ENCODE measurements at places on chromosomes 5 and 9. TPM values are rescaled to one million over a fixed set of nuclear protein-coding genes. Genes with fewer than 3 reads are reported as not detected.

GRCh38 chr9:124274226-124274625, 16.5 kb downstream of the NEK6 start:
- no peaks in the 10 kb centered on the region for H3K27me3 ChIP-seq
- peaks cover 23% of the 10 kb centered on the region for H3K4me1 ChIP-seq
- no peak overlapping the region for H3K4me3 ChIP-seq
- DNase-seq: no peak
- H3K27ac ChIP-seq: no peak overlapping the region

DNA sequence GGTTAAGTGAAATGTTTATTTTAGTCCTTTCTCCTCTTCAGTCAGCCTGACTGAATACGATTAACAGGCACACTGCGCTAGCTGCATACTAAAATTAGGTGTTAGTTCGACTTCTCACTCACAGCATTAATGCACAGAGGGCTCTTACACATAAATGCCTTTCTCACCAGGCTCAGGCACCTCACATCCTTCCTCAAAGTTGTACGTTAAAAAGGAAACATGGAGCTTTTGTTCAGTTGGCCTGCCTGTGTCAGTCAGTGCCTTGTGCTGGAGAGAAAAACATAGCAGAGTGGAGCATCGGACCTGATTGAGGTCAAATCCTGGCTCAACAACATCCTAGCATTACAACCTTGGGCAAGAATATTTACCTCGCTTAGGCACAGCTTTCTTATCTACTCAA, 236.0 kb upstream of the ZNF462 start:
- no peaks in the 10 kb centered on the region for H3K36me3 ChIP-seq
- H3K4me3 ChIP-seq: no peak overlapping the region
- no peaks in the 10 kb centered on the region for H3K4me1 ChIP-seq
- no peak overlapping the region for H3K27ac ChIP-seq
- no peak for DNase-seq
- no peaks in the 10 kb centered on the region for H3K27me3 ChIP-seq

- H3K27ac ChIP-seq: no peak overlapping the region
- H3K4me3 ChIP-seq: no peak overlapping the region
- no peaks in the 10 kb centered on the region for H3K27me3 ChIP-seq
- no peak for DNase-seq
- H3K36me3 ChIP-seq: no peaks in the 10 kb centered on the region
These were observed 97.7 kb upstream of the LRRTM2 start for GRCh38 chr5:138972836-138973235.

GRCh38 chr9:74772121-74772520, 115.6 kb downstream of the TRPM6 start:
- no peaks in the 10 kb centered on the region for H3K4me1 ChIP-seq
- no peak overlapping the region for H3K4me3 ChIP-seq
- no peak overlapping the region for H3K27ac ChIP-seq

DNA sequence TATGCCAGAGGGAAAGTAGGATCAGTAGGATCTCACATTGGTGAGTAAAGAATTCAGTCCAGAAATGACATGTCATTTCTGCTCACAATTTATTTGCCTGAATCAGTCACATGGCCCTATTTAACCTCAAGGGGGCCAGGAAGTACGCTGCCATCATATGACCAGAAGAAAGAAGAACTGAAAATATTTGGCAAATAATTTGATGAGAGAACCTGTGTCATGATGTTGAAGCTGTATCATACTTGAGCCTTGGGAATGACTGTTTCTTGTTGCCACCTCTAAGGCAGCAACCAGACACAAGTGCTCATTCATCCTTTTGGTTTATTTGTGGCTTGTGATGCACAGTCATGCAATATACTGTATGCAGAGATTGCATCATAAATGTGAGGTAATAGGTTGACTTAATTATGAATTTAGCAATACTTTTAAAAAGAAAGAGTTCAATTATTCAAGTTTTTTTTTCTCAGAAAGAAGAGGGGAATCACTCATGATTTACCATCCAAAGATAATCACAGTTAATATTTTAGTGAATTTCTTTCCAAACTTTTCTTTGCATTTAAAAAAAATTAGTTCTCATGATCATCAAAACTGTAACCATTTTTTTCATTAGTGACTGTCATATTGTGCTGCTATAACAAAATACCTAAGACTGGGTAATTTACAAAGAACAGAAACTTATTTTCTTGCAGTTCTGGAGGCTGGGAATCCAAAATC, 8.2 kb upstream of the ZFYVE16 start:
- H3K4me3 ChIP-seq: no peak overlapping the region
- no peak overlapping the region for H3K27ac ChIP-seq
- H3K36me3 ChIP-seq: no peaks in the 10 kb centered on the region
- H3K4me1 ChIP-seq: peaks cover 23% of the 10 kb centered on the region
- DNase-seq: no peak
- H3K27me3 ChIP-seq: no peaks in the 10 kb centered on the region

GRCh38 chr9:96423322-96423984, 5.3 kb upstream of the ZNF367 start:
- no peak overlapping the region for H3K27ac ChIP-seq
- no peaks in the 10 kb centered on the region for H3K36me3 ChIP-seq
- H3K27me3 ChIP-seq: no peaks in the 10 kb centered on the region

GRCh38 chr5:156399323-156399722, 72.4 kb downstream of the SGCD start:
- no peaks in the 10 kb centered on the region for H3K27me3 ChIP-seq
- no peaks in the 10 kb centered on the region for H3K4me1 ChIP-seq
- no peak for DNase-seq
- no peak overlapping the region for H3K27ac ChIP-seq

GRCh38 chr5:2537378-2538145, 213.9 kb downstream of the IRX2 start:
- no peaks in the 10 kb centered on the region for H3K27me3 ChIP-seq
- no peak overlapping the region for H3K27ac ChIP-seq
- no peak overlapping the region for H3K4me3 ChIP-seq
- H3K36me3 ChIP-seq: no peaks in the 10 kb centered on the region
- H3K4me1 ChIP-seq: no peaks in the 10 kb centered on the region

ANKRD31 gene
- total RNA-seq: 0.11 TPM

PCDH12 gene
- 7.7 TPM for total RNA-seq

SNCB gene
- not detected for total RNA-seq

CAMK4 gene
- total RNA-seq: 0.45 TPM

LCN12 gene
- 24.3 TPM for total RNA-seq

IL4 gene
- total RNA-seq: not detected
